ENCODE measurements at places on chromosomes 4 and X.

- DNase-seq: no peak
Measured at GRCh38 chr4:141467225-141467624, 169.2 kb upstream of the IL15 start.

DNA sequence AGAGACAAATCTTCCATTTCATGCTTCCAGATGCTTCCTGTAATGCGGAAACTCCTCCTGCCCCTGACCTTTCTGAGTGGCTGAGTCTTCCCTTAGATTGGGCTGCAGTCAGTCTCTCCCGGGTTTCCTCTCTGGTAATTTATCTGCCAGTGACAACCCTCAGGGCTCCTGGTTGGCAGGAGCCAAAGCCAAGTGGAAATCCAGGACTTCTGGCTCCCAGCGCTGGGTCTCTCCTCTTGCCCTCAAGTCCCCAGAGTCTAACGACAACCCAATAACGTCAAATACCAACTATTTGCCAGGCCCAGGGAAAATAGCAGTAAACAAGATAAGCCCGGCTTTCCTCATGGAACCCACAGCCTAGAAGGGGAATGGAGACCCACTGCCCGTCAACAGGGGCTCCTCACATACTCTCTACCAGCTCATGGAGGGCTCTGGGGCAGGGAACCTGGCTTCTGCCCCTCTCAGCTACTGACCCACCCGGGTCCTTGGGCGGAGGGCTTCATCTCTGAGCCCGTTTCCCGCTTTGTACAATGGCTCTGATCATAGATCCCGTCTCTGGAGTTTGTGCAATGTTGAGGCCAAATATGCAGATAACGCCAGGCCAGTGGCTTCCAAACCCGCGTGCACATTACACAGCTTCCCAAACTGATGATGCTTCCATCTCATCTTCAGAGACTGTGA, 1.1 kb upstream of the TBC1D14 start:
- DNase-seq: peak; percentile 57

- DNase-seq: peak; percentile 60
Measured at GRCh38 chr4:173530326-173531085, 477 bp upstream of the HAND2 start.

DNA sequence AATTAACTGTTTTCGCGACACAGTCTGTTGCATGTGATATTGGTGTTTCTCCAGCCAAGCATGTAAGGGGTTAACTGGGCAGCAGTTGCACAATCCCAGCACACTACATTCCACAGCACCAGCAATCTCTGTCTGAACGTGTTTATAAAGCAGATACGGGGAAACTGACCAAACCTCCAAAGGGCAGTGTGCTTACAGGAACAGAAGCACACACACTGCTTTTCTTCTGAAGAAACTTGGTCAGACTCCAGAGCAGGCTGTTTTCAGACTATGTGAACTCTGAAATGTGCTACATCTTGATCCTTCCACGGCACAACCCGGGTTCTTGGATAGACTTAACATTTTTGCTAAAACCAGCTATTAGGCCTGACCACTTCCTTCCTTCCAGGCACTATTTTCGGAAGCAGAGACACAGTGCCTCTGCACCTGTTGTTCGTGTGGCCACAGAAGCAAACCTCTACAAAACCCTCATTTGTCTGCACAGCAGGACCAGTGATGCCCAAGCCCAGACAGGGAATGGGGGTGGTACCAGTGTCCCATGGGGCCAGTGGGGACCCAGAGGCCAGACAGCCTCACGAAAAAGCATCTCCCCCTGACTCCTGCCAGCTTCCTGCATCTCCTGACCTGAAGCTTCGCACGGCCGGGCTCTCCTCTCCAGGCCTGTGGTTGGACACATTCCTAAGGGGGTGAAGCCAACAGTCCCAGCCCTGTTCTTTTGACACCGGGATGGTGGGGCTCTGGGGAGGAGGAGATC, 90.1 kb downstream of the IRF2 start:
- no peak for DNase-seq

DNA sequence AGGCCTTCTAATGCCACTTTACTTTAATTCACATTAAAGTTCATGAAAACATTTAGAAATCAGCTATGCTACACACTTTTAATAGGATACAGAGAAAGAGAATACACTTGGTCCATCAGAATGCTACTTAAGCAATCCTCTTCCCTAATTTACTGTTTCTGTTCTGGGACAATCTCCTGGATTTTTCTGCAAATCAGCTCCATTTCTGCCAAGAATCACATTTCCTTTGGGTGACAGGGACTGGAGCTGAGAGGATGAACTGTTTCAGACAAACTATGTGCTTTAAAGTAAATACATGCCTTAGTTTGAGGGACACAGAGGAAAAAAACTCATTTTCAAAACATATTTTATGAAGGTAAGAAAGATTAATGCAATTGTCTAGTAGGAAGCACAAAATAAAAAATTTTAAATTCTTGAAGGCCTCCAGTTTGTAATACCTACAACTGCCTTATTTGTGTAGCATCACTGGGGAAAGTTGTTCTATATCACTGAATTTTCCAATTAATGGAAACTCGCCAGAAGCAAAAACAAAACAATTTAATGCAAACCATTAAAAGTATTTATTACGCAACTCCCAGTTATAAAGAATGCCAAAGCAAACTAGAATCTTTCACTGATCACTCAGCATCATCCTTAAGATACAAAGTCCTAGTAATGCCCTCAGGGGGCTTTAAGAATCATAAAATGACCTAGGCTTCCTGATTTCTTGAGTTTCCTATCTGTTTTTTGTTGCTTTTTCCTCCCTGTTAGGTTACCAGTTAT, 36.3 kb downstream of the BCLAF3 start:
- no peak for DNase-seq

DNA sequence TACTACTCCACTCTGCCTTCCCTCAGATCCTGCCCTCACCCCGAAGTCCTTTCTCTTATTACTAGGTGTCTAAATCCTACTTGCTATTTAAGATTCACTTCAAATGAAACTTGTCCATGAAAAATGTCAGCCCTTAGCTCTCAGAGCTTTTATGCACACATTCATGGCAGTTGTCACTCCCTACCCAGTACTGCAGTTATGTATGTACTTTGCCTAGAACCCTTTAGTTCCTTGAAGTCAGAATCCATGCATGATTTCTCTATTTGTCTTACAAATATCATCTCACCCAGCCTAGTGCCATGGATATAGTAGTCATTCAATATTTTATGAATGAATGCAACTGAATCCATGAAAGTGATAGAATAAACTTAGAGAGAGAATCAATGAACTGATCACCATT, 3.3 kb upstream of the EPGN start:
- no peak for DNase-seq

GRCh38 chr4:8225706-8226443, 26.8 kb downstream of the SH3TC1 start:
- peak; percentile 86 for DNase-seq

DNA sequence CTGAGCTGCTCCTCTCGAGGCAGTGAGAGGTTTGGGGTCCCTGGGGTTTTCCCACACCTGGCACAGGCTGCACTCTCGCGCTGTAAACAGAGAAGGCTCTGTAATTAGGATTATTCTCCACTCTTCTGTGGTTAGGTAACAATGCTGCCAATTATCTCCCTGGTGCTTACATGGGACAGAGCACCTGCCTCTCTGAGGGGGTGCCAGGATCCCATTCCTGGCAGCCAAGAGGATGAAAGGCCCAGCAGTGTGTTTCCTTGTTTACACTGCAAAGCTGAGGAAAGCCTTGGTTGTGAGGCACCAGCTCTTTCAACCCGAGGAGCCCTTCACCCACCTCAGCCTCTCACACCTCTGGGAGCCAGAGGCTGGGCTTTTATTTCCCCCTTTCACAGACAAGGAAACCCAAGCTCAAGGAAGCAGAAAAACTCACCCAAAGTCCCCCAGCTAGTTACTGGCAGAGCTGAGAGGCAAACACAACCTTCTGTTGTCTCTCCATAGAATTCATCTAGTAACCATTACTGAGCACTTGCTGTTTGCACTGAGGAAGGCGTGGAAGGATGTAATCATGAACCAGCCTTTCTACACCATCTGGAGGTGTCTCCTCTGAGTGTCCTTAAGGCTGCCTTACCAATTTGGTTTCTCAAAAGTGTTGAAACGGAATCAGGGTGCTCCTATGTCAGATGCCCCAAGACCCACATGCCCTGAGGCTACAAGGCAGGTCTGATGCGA, 39.7 kb upstream of the PROM1 start:
- DNase-seq: no peak

GRCh38 chr4:24564488-24564887, 19.9 kb downstream of the DHX15 start:
- no peak for DNase-seq

- DNase-seq: no peak
Measured at GRCh38 chr4:124937993-124938392, 225.5 kb upstream of the ANKRD50 start.

DNA sequence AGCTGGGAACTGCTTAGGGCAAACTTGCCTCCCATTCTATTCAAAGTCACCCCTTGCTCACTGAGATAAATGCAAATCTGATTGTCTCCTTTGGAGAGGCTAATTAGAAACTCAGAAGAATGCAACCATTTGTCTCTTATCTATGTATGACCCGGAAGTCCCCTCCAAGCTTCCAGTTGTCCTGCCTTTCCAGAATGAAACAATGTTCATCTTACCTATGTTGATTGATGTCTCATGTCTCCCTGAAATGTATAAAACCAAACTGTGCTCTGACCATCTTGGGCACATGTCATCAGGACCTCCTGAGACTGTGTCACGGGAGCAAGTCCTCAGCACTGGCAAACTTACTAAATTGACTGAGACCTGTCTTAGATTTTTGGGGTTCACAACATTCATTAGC, 37.1 kb upstream of the TMPRSS11E start:
- DNase-seq: no peak

- DNase-seq: no peak
Measured at GRCh38 chr4:182547435-182547834, 304.2 kb downstream of the TENM3 start.

GRCh38 chrX:2183193-2183725, 317.5 kb downstream of the DHRSX start:
- DNase-seq: no peak

- DNase-seq: no peak
Measured at GRCh38 chr4:183571350-183571941, 66.6 kb downstream of the ING2 start.

DNA sequence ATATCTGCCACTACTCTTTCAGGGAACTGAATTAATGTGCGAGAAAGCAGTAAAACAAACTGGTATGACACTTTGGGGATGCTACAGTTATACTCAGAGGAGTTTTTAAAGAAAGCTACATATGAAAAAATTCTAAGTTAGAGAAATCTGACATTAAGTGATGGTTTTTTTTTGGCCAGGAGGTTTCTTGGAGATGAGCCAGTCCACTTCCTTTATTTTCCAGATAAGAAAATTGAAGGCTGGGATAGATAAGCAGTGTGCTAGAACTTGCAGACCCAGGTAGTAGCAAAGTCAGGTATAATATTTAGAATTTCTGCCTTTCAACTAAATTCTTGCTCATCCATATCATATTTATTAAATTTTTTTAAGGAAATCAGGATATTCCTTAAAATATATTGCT, 106.8 kb downstream of the FAT4 start:
- no peak for DNase-seq

DNA sequence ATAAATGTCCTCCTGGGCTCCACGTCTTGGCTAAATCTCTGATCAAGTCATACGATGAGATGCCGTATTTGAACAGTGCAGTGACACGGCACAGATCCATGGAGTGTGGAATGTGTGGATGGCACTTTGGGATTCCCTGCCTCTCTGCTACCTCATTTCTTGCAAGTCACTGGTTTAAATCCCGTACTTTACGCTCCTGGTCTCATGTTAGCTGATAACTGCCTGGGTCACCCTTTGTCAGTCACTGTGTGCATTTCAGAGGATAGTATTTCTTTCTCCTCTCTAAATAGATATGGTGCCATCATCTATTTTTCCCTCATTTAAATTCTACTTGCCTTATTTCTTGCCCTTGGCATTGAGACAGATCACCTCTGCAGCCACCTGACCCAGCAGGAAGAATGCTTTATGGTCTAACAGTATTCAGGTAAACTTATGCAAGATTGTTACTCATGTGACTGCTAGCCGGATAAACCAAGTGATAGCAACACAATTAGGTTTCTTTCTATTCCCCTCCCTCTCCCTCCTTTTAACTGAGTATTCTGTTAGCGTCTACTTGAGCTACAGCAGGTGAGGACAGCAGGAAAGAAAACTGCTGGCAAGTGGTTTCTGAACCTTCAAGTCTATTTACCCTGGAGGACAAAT, 2.8 kb downstream of the EGF start:
- DNase-seq: no peak

DNA sequence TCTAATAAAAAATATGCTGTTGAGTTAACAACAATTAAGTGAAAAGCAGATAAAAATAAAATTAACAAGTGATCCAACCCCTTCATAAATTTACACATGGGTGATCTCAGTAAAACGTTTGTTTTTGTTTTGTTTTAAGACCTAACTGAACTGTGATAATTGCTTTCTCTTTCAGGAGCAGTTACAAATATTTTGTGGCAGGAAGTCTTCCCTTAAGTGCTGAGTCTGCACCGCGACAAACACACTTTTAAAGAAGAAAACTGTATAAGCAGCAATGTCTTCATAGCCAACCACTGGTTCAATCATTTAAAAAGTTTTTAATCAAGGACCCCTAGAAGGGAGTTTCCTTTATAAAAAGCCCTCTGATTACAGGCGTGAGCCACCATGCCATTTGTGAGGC, 53.7 kb upstream of the NFKB1 start:
- no peak for DNase-seq

- DNase-seq: no peak
Measured at GRCh38 chr4:55838356-55838755, 15.1 kb upstream of the EXOC1 start.

GRCh38 chr4:101441446-101441845, 94.1 kb upstream of the PPP3CA start:
- DNase-seq: no peak

- no peak for DNase-seq
Measured at GRCh38 chr4:24533364-24533763, 51.0 kb downstream of the DHX15 start.

GRCh38 chr4:124961138-124961750, 248.7 kb upstream of the ANKRD50 start:
- DNase-seq: no peak

- no peak for DNase-seq
Measured at GRCh38 chr4:78543424-78544125, 8.0 kb upstream of the ANXA3 start.

DNA sequence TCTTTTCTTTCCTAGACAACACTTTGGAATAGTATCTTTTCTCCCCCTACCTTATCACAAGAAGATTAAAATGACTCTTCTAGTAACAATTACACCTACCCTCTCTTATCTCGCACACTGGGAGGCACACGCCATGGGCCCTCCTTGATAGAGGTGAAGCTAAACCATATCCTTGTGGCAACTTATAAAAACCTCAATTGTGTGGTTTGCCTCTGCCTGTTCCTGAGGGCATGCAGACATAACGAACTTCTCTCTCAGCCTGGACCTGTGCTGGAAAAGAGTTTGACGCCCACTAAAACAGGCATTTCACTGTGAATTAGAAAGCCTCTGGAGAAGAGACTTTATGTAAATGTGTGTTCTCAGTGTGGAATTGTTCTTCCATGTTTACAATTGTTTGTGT, 141.2 kb downstream of the NDST3 start:
- no peak for DNase-seq

DNA sequence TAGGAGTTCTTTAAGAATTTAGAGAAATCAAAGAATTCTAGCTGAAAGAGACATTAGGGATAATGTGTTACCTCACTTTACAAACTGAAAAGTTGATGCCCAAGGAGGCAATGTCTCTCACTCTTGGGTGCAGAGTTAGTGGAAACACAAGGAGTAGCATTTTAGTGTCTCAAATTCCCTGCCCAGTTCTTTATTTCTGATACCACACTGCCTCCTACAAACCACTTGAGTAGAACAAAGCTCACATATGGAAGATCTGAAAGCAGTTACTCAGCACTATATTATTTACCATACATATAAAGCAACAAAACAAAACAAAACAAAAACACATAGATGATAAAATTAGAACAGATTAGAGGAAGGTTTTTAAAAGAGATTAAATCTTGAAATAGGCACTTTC, 124.2 kb downstream of the REELD1 start:
- DNase-seq: no peak
